ENCODE measurements at places on chromosomes 12 and 14.

- DNase-seq, result no peak
These were observed 18.1 kb downstream of the ASPG start for GRCh38 chr14:104103446-104104075.

GRCh38 chr12:96063046-96063445, 27.7 kb upstream of the LTA4H start:
- DNase-seq, result no peak

DNA sequence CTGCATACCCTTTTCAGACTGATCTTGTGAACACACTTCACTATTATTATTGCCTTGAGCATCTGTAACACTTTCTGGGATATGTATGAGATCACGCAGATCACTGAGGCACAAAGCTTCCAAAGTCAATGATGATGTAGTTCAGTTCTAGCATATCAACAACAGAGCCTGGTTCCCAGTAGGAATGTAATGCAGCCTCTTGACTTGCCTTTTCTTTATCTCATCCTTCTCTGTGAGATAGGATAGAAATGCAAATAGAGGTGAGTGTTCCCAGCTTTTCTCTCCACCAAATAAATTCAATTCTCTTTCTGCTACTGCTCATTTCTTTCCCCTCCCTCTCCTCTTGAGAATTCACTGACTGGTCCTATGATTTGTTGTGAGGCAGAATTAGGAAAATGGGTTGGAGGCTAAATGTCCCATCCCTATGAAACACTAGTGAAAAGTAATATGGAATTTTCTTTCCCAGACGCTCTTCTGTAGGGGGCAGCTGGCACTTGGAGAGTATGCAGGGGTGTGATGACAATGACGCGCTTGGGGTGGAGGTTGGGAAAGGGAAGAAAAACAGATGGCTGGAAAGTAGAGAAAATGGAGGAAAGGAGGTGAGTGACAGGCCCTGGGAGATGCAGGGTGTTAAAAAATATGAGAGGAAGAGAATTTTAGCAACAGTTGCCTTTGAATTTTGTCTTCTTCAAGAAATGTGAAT, 96.0 kb upstream of the TMTC1 start:
- no peak for DNase-seq

- DNase-seq, result no peak
These were observed 55.4 kb downstream of the SSPN start for GRCh38 chr12:26250801-26251200.

GRCh38 chr14:44586910-44587309, 79.8 kb upstream of the FSCB start:
- no peak for DNase-seq

DNA sequence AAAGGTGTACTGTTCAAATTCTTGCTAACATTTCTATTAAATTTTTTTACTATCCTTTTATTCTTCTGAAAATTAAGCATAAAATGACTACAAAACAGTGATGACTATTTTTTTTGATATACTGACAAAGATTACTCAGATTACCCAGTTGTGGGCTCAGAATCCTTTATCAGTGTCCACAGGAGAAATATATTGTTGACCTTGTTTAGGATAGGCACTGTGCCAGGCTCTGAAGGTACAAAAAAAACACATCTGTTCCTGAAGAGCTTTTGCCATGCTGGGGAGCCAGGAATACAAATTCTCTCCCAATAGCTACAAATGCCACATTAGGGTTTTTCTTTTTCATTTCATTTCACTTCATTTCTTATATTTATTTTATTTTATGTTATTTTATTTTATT, 26.9 kb upstream of the GCH1 start:
- no peak for DNase-seq

GRCh38 chr12:9697619-9698018, 28.1 kb downstream of the CLEC2D start:
- DNase-seq, result no peak

- no peak for DNase-seq
These were observed 35.9 kb upstream of the CHST11 start for GRCh38 chr12:104420868-104421267.

- DNase-seq, result no peak
These were observed 206.3 kb upstream of the C14orf180 start for GRCh38 chr14:104373055-104373854.

GRCh38 chr14:101588286-101588975, 27.1 kb downstream of the DIO3 start:
- no peak for DNase-seq

- DNase-seq, result no peak
These were observed 521.1 kb upstream of the MGAT4C start for GRCh38 chr12:86777325-86777724.

GRCh38 chr14:75794615-75795038, 133.6 kb downstream of the TTLL5 start:
- no peak for DNase-seq

DNA sequence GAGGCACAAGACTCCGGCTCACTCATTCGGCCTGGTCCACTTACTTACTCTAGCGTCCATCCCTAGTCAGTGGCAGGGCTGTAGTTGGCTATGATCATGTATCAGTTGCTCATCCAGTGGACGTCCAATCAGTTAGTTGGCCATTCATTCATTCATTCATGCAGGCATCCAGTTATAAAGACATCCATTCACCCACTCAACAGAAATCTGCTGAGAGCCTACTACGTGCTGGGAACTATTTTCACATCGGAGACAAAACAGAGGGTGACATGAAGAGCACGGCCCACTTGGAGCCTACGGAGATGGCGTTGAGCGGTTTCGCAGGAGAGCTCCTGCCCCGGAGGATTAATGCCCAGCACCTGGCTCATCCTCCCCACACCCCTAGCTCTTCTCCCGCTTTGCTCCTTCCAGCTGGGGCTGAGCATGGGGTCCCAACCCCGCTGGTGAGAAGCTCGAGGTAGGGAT, 49.7 kb downstream of the SNAPC1 start:
- DNase-seq, result no peak

DNA sequence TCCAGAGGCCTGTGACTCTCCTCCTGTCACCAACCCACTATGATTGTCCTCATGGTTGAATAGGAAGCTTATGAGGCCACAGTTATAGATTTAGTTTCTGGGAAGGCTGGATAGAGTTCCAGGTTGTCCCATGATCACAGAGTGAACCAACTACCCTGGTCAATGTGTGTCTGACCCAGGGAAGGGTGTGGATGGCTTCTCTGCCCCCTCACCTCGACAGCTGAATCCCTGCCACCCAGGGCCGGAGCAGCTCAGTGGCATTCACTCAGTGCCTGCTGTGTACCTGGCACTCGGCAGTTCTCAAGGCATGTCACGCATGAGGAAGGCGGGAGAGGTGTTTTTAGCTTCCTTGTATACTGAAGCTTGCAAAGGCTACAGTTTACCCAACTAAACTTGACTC, 43.2 kb downstream of the JDP2 start:
- DNase-seq, result no peak

DNA sequence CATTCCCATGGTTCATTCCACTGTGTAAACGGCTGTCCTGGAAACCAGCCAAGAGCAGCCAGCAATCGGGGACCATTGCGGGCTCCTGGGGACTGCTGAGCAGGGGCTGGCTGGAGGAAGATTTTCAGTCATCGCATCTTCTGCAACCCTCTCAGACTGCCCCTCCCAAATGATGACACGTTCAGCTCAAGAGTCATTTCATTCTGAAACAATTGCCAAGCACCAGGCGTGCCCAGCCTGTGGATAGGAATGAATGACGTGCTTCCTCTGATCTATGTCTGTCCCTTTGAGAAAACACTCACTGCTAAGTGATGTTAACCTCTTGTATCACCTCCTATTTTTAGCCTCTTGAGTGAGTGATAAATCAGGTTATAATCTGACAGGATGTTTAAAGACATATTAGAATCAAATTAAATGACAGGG, 62.0 kb downstream of the NDUFA12 start:
- no peak for DNase-seq

DNA sequence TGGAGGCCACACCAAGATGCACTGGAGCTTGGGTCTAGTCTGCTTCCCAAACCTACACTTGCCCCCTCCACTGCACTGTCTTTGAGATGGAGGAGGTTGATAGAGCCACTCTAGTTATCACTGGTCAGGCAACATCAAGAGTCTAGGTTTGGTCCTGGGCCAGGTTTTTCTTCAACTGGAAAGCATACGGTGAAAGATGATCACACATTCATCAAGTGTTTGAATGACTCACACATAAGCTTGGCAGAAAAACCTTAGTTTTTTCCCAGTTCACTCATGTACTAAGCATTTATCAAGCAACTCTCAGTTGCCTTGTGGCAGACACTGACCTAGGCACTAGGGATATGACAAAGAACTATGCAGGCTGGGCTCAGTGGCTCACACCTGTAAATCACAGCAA, 84.5 kb downstream of the PLEKHG3 start:
- DNase-seq, result no peak

DNA sequence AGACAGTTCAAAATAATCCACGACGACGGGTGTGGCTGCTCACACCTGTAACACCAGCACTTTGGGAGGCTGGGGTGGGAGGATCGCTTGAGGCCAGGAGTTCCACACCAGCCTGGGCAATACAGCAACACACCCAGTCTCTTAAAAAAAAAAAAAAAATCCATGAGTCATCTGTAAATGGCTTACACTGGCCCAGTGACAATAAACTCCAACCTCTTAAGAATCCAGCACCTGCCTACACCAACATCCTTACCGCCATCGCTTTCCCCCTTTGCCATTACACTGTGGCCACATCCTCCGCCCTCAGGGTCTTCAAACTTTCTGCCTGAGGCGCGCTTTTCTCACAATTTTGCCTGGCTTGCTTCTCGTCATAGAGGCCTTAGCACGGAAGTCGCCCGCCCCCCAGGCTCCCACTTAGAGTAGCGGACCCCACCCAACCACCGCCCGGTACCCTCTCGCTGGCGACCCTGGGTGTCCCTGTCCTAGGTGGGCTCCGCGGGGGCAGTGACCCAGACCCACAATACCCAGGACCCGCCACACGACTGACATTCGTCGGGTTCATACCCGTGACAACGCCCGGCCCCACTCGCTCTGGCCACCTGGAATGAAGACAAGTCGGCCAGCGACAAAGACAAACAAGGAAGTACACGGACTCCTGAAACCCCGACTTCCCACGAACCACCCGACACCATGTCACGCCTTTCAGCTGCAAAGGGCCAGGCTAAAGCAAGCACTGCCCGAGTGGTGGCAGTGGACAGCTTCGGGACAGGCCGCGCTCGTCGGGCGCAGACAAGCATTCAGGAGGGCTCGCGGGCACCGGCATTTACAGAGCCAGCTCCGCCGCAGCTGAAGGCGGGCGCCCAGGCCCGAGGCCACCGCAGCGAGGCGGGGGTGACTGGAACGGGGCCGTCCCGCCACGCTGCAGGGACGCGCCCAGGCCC, 636 bp downstream of the GOLGA3 start:
- DNase-seq, result no peak

- DNase-seq, result no peak
These were observed 26.2 kb downstream of the ANG start for GRCh38 chr14:20714593-20715250.

- DNase-seq, result no peak
These were observed 404.0 kb upstream of the ATP2B1 start for GRCh38 chr12:90112666-90113065.

- DNase-seq, result no peak
These were observed 536 bp downstream of the PARPBP start for GRCh38 chr12:102120564-102120873.

DNA sequence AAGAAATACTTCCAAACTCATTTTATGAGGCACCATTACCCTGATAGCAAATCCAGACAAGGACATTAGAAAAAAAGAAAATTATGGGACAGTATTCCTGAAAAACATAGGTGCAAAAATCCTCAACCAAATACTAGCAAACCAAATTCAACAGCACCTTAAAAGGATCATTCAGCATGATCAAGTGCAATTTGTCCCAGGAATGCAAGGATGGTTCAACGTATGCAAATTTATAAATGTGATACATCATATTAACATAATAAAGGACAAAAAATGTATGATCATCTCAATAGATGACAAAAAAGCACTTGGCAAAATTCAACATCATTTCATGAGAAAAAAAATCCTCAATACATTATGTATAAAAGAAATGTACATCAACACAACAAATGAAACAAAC, 162.9 kb downstream of the DUSP6 start:
- DNase-seq, result no peak

GRCh38 chr12:51371295-51371953, 19.8 kb downstream of the GALNT6 start:
- no peak for DNase-seq

DNA sequence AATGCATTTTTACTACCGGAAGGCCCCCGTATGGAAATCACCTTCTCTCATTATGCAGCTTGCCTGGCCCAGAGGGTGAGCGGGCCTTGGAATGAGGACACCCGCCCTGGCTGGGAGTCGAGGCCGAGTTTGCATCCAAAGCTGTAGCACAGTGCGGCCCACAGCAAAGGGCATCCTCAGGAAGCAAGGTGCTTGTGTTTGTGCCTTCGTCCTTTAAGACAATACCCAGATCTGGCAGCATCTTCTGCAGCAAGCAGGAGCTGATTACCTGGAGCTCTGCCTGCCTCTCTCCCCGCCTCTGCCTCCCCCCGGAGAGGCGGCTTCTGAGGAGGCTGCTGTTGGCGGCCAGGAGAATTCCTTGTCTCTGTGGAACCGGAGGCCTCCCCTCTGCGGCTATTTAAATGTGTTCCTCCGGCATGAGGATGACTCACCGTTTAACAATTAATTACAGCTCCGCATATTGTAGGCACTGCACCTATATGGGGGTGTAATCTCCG, 145.3 kb downstream of the CACNA1C start:
- no peak for DNase-seq

DNA sequence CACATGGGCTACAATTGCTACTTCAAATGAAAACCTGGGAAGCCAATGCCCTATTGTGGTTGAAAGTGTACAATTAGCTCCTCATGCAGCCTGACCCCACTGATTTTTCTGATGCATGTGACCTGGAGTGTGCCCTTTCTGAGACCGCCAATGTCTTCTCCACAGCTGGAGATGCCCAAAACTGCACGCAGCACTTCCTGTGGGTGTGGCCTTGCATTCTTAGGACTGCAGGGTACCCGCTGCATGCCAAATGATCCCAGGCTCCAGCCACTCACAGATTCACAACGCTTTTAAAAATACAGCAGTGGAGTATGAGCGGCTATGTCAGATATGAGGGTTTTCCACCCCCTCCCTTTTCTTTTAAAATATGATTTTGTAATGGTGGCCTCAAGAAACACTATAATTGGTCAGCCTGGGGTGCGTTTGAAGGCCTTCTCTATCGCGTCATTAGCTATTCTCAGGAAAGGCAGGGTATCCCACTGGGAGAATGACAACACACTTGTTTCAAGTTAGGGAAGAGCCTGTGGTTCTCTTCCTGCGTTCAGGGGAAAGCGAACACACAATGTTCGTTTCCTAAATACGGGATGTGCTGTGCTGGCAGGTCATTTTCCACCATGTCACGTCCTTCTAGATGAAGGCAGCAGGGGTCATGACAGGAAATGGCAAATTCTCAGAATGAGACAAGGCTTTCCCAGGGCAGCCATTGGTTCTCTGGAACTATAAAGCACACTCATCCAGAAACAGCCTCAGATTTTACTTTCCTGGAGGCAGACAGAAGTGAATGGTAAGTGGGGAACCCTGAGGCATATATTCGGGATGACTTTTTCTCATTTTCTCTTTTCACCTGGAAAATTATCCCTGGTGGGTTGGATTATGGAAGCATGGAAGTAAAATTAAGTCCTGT, at the start of gene APOLD1:
TSS of gene APOLD1 (plus strand) at position 749 of the 904 bp plus-strand sequence. CDS start at position 782, 33 bp downstream.
- DNase-seq, result no peak
